Stimulated activated CD4-positive, alpha-beta T cell treated with anti-CD3 and anti-CD28 coated beads, Interleukin-2, amount 100 ng/mL, for 24 hours (primary cell): ENCODE measurements at places on chromosomes 1 and 21.

- no peak for DNase-seq
Measured at GRCh38 chr1:162030759-162031280, 7.2 kb upstream of the OLFML2B start.

- no peak for DNase-seq
Measured at GRCh38 chr1:186152620-186153239, 222.3 kb downstream of the TPR start.

DNA sequence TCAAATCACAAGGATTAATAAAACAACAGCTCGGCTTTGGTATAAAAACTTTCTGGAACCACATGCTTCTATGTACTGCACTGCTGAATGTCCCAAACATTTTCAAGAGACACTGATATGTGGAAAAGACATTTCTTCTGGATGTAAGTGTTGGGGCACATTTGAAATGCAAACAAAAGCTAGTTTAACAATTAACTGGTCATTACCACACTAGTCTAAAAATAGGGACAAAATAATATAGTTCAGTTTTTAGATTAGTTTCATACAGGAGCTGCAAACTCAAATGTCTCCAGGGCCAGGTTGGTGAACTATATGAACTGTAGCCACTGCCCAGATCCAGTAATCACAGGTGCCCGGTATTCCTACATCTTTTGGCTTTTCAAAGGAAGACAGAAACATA is 3.2 kb downstream of the IL23R start:
- no peak for DNase-seq

GRCh38 chr1:154983776-154984466 is 777 bp downstream of the FLAD1 start:
- DNase-seq: no peak

- no peak for DNase-seq
Measured at GRCh38 chr1:185478877-185479276, 161.8 kb upstream of the IVNS1ABP start.

DNA sequence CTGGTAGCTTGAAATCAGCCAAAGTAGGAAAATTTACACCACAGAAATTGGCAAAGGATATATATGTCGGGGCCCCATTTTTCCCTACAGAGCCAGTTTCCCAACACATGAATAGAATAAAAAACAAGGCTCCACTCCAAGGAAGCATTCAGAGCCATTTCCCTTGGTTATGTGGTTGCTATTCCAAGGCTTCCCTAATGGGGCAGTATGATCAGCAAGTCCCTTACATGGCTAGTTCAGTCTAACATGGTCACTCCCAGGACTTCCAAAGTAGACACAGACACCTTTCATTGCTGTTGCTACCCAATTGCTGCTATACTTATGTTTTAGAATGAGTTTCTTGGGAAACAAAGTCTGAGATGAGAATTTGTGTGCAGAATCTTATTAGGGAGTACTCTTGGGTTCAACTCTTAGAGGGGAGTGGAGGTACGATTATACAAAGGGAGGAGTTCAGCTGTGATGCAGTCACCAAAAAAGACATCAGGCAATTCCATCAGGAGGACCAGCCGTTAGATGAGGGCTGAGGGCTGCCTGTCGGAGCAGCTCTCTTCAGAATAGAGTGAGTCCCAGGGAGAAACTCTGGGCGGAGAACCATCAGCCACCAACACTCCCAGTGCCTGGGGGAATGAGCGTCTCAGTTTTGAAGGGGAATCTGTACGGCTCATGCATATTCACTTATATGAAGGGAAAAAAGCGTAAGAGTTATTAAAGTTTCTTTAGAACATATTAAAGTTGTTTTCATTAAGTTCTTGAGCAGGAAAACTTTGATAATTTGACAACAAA is 92.9 kb downstream of the C21orf91 start:
- DNase-seq: no peak

DNA sequence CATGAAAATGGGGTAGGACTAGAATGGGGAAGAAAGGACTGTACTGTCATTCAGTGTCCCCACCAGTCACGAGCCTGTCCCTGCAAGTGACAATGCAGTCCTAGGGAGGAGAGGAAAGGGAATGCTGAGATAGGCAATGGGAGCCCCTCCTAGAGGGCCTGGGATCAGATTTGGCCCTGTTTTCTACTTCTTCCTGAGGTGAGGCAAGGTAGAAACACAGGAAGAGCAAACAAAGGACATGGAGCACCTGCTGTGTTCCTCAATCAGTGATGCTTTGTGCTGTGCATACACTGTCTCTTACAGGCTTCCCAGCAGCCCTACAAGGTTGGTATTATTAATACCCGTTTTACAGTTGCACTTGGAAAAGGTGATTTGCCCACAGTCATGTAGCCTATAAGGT is 6.1 kb downstream of the FABP3 start:
- no peak for DNase-seq

GRCh38 chr1:169683661-169684060 is 27.8 kb downstream of the SELL start:
- no peak for DNase-seq

GRCh38 chr1:109294481-109294880 is 11.5 kb upstream of the PSRC1 start:
- DNase-seq: no peak

GRCh38 chr21:44428281-44428960 is 26.9 kb upstream of the LRRC3 start:
- peak; percentile 39 for DNase-seq

GRCh38 chr1:18012686-18013085 is 94.9 kb upstream of the IGSF21 start:
- no peak for DNase-seq

DNA sequence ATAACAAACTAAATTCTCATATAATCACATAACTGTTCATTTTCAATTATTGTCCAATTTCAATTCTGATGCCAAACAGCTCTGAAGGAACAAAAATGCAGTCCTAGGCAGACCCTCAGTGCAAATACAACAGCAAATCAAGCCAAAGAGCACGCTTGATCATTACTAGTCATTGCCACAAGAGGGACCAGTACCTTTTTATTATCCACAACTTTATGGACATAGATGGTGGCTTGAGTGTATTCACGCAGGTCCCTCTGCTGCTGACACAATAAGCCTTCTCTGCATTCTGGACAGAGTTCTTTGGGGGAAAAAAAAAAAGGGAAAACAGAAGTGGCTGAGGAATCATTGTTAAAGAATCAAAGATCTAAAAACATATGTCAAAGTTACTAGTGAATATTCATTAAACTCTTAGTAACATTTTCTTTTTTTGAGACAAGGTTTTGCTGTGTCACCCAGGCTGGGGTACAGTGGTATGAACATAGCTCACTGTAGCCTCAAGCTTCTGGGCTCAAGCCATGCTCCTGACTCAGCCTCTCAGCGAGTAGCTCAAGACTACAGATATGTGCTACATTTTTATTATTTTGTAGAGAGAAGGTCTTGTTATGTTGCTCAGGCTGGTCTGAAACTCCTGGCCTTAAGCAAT is 34.3 kb upstream of the RAP1GAP start:
- DNase-seq: no peak

GRCh38 chr1:117697220-117697781 is 91.5 kb downstream of the TENT5C start:
- no peak for DNase-seq

DNA sequence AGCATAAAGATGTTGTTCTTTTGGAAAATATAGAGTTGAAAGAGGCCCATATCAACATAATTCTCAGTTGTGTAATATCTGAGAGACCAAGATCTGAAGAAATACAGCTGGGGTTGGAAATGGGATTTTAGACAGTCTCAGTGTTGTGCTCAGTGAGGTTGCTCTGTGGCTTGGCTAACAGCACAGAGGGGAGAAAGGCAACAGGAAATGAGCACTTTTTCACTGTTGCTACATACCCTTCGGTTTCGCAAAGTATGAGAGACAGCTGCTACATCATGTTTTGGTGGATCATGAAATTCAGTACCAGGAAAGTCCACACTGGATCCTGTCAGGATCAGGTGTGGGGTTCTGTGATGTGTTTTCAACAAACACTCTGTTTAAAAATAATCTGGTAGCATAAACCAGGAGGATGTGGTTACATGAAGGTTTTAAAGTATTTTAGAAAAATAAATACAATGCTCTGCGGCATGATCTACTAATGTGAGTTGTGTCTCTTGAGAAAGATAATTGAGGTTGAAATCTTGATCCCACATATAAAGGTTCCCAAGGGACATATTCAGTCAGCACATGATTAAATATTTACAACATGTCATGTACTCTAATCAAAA is 7.0 kb upstream of the GPR88 start:
- no peak for DNase-seq

- no peak for DNase-seq
Measured at GRCh38 chr1:112312315-112312714, 83.7 kb upstream of the CTTNBP2NL start.

- no peak for DNase-seq
Measured at GRCh38 chr1:117967477-117967876, 37.9 kb downstream of the WDR3 start.

GRCh38 chr21:38136201-38136600 is 120.6 kb upstream of the KCNJ15 start:
- DNase-seq: no peak

DNA sequence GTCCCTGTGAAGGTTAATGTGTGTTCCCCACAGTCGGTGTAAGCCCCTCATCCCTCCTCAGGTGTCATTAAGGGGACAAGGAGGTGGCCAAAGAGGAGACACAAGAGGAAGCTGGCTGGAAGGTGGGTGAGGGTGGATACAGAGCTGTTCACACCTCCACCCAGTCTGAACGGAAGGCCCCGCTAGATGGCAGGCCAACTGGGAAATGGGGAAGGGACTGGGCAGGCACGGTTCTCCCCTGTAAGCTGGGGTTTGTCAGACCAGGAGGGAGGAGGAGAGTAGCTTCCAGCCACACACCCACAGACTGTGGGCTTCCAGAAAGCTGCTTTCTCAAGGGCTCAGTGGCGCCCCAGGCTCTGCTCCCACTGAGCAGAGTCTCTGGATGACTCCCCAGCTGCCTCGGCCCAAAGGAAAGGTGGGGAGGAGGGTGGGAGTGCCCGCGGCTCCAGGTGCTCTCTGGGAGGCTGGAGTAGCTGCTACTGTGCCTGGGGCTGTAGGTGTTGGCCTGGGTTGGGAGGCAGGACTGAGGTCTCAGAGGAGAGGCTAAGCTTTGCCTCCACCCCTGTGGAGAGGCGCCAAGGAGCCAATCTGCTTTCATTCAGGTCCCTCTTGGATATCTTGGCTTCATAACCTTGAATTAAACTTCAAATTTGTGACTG is 41.2 kb downstream of the PCP4 start:
- no peak for DNase-seq

DNA sequence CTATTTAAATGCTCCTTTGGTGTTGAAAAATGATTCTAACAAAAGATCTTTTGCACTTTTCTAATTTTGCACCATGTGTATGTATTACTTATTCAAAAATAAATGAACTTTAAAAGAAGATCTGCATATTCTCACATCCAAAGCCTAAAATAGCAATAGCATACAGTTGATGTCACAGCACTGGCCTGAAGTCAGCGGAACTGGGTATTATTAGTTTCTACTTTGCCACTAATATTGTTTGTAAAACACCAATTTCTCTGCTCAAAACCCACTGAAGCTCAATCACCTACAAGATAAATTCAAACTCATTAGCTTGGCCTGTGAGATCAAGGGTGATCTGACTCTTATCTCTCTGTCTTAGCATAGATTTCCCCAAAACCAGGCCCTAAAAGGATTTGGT is 34.5 kb upstream of the BCAR3 start:
- no peak for DNase-seq

- DNase-seq: peak; percentile 41
Measured at GRCh38 chr1:203320591-203321272, 15.4 kb downstream of the BTG2 start.

GRCh38 chr1:89965193-89965768 is 29.6 kb upstream of the ZNF326 start:
- no peak for DNase-seq

DNA sequence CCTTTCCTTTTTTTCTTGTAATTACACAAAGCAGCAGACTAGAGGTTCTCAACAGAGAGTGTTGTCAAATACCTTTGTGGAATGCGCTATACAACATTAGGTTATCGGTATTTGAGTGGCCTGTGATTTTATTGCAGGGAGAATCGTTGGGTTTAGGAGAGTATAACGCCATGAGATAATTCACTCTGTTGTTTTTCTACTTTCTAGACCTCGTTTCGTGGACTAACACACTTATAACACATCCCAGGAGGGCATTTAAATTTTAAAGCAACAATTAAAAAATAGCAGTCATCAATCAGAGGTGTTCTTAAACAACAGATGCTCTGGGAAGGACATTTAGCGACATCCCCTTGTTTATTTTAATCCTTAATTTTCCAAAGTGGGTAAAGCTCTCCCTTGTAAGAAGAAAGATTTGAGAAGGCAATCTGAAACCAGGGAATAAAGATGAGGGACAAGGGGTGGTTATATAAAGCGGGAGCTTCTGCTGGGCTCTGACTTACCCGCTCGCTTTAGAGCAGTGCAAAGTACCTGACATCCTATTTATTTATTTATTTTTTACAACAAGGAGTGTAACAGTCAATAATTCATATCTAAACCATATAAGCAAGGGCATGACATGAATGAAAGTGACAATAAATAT is 4.9 kb downstream of the PBX1 start:
- DNase-seq: no peak

DNA sequence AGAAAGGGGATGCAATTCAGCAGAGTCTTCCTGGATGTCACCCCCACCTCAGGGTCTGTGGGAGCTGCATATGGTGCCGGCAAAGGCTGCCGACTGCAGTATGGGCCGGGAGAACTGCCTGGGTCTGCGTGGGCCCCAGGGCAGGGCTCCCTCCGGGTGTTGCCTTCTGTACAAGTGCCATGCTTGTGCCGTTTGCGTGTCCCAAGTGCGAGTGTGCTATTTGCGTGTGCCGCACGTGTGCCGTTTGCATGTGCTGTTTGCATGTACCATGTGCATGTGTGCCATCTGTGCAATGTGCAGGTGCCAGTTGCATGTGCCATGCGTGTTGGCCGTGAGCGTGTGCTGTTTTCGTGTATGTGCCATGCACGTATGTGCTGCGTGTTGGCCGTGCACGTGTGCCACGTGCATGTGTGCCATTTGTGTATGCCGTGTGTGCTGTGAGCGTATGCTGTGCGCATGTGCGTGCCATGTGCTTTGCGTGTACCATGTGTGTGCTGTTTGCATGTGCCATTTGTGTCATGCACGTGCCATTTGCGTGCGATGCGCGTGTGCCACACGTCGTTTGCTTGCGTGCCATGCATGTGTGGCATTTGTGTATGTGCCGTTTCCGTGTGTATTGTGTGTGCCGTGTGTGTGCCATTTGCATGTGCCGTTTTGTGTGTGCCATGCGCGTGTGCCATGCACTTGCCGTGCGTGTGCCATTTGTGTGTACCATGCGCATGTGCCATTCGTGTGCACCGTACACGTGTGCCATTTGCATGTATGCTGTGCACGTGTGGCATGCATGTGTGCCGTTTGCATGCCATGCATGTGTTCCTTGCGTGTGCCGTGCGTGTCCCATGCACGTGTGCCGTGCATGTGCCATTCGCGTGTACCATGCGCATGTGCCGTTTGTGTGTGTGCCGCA is 1.5 kb upstream of the TAS1R3 start:
- no peak for DNase-seq
